Right cardiac atrium (tissue), 5 donors: ENCODE measurements at places on chromosomes 6 and 20. TPM values are rescaled to one million over a fixed set of nuclear protein-coding genes. Genes with fewer than 3 reads are reported as not detected.

GRCh38 chr20:13229538-13229937 lies 8.5 kb downstream of the ISM1 start:
- DNase-seq, result no peak

DNA sequence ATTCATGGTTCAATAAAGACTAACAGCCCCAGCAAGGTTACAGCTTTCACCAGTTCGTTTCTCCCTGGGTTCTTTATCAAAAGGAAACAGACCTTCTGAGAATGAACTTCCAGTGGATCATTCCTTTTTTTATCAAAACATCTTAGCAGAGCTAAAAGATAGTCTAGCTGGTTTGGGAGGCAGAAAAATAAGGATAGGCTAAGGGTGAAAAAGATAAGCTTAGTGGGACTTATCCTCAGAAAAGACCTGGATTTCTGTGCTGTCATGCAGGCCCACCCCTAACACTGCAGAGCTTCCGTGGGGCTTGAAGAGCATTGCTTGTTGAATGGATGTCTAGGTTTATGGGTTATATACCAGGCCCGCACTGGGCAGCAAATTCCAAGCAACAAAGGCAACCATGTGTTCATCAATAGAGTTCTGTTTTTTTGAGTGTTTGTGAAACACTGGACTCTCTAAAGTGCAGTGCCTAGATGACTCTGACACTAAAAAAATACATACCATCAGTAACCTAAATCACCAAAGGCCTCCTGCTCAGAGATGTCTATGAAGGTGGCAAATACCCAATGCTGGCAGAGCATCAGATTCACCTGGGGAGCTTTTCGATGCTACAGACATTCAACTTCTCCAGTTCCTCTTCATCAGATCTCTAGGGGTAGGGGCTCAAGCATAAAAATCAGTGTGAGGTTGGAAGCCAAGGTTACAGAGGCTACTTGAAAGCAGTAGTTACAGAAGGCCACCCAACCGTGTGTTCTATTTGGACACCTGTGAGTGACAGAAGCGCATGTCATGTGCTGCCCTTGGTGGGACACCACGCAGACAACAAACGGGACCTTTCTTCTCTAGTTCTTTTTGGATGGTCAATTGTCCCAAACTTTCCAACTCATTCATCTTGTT lies 53.0 kb downstream of the TNFAIP3 start:
- no peak for DNase-seq

DNA sequence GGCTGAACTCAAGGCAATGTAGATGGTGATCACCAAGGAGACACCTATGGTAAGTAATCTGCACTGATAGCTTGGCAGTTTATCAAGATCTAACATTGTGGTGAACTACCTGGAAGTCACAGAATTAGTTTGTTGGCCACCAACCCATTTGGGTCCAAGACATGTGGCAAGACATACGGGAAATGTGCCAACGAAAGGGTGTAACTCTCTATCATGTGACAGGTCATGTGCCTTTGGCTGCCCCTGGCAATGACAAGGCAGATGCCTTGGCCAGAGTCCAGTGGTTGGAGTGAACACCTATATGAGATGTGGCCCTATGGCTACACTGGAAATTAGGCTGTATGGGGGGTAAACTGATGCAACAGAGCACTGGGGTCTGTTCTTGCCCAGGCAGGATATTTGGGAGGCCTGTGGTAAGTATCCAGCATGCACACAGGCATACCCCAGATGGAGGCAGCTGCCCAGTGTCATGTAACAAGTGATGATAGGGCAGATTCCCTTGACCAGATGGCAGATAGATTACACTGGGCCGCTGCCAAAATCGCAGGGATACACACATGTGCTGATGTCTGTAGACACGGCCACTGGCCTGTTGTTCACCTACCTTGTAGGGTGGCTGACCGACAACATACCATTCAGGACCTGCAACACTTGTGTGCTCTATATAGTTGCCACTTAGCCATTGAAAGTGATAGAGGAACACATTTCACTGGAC lies 35.5 kb upstream of the HSF2 start:
- no peak for DNase-seq

DNA sequence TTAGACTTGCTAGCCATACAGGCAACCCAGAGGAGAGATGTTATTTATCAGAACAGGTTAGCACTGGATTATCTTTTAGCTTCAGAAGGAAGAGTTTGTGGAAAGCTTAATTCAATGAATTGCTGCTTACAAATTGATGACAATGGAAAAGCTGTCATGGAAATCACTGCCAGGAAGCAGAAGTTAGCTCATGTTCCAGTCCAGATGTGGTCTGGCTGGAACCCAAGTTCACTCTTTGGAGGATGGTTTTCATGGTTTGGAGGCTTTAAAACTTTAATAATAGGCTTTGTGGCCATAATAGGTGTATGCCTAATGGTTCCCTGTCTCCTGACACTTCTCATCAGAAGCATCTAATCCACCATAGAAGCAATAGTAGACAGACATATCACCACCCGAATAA lies 699.0 kb downstream of the PHF3 start:
- DNase-seq, result no peak

- no peak for DNase-seq
Observed at GRCh38 chr6:167455371-167455770, 130.5 kb downstream of the TTLL2 start.

GRCh38 chr20:4160761-4161305 lies 145.5 kb upstream of the RNF24 start:
- DNase-seq, result peak; percentile 83

GRCh38 chr6:2396846-2397630 lies 151.6 kb upstream of the GMDS start:
- DNase-seq, result peak; percentile 60

GRCh38 chr6:89623749-89624148 lies 14.8 kb downstream of the LYRM2 start:
- DNase-seq, result no peak

DNA sequence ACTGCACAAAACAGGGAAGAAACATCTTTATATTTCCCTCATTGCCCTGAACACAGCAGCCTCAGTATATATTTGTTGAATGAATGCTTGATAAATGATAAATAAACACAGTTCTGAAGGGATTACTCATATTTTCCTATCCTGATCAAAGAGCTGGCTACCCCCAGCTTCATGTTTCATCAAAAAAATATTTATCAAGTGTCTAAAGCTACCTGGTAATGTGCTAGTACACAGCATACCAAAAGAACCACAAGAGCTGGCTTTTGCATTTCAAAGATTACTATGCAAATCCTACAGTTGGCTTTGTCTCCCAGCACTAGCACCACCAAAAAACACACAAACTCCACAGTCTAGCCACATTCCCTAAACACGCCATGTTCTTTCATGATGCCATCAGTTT lies 130.0 kb downstream of the BTBD9 start:
- no peak for DNase-seq

DNA sequence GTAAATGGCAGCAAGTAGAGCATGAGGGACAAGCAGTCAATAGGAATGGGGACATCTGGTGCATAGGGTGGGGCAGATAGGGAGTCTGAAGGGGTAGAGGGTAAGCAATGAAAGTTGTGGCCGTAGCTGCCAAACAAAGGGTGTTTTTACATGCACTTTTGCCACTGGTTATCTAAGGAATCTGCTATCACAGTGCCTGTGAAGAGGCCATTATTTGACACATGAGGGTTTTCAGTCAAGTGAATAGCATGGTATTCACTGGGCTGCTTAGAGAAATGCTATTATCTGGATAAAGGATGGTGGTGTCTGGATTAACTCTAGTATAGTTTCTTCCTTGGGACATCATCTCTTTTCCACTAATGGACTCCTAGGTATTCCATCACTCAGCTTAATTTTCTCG lies 118.2 kb downstream of the CARMIL1 start:
- DNase-seq, result no peak

REM1 gene
- 2.9 TPM for polyA plus RNA-seq

SNX3 gene
- polyA plus RNA-seq, result 354 TPM

PM20D2 gene
- polyA plus RNA-seq, result 4.8 TPM

POU3F2 gene
- 0.05 TPM for polyA plus RNA-seq

PKIB gene
- 0.25 TPM for polyA plus RNA-seq

GPSM3 gene
- 4.0 TPM for polyA plus RNA-seq
